T-helper 17 cell (primary cell): ENCODE measurements at places on chromosomes 3 and 15. TPM values are rescaled to one million over a fixed set of nuclear protein-coding genes. Genes with fewer than 3 reads are reported as not detected.

- H3K4me1 ChIP-seq, result peaks cover 45% of the 10 kb centered on the region
- DNase-seq, result no peak
- no peak overlapping the region for H3K4me3 ChIP-seq
- H3K36me3 ChIP-seq, result no peaks in the 10 kb centered on the region
These were observed 4.4 kb downstream of the KCTD6 start for GRCh38 chr3:58496206-58496857.

DNA sequence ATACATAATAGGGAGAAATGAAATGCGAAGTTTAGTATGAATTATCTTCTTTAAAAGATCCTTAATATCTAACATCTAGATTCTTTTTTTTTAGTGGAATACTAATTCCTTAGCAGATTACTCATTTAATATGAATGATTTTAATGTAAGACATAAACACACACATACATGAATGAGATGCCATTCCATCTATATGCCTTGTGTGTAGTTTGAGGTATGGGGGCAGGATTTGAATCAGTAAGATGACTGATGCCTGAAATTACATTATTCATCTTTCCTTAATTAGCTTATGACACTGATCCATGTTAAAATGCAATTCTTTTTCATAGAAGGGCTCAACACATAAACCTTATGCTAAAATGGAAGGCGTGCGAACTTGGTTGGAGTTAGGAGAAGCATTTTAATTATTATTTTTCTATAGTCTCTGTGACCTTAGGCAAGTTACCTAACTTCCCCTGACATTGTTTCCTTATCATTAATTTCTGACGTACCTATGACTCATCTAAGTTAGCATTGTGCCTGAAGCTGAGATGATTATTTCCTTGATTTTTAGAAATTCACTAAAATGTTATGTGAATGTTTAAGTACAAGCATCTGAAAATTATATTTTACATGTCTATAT, 10.8 kb upstream of the BNIP2 start:
- no peaks in the 10 kb centered on the region for H3K36me3 ChIP-seq
- no peaks in the 10 kb centered on the region for H3K27me3 ChIP-seq
- no peaks in the 10 kb centered on the region for H3K4me1 ChIP-seq
- no peak overlapping the region for H3K4me3 ChIP-seq
- DNase-seq, result no peak

DNA sequence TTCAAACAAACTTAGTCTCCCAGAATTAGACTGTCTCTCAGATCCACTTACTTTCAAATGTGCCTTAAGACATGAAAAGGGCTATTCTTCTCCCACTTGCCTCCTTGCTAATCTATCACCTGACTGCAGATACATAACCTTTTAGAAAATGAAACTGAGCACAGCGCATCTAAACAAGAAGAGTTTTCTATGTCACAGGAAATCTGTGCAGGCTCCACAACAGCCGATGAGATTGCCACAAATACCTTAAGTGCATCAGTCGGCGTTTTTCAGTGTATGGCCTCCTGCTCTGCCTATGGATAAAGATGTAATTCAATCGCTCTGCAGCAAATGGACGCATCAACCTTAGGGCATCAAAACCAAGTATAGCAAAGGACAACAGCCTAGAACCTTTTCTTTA, 544.2 kb downstream of the FOXP1 start:
- H3K36me3 ChIP-seq, result peaks cover 12% of the 10 kb centered on the region
- peak overlapping the region; percentile 41 for H3K4me3 ChIP-seq
- peaks cover 55% of the 10 kb centered on the region for H3K4me1 ChIP-seq
- no peaks in the 10 kb centered on the region for H3K27me3 ChIP-seq
- no peak for DNase-seq

GRCh38 chr3:153210146-153210545, 48.1 kb downstream of the RAP2B start:
- H3K4me1 ChIP-seq, result peaks cover 23% of the 10 kb centered on the region
- peak overlapping the region; percentile 28 for H3K4me3 ChIP-seq
- no peaks in the 10 kb centered on the region for H3K27me3 ChIP-seq
- H3K27ac ChIP-seq, result peak overlapping the region; percentile 86
- peaks cover 3% of the 10 kb centered on the region for H3K36me3 ChIP-seq
- no peak for DNase-seq

DNA sequence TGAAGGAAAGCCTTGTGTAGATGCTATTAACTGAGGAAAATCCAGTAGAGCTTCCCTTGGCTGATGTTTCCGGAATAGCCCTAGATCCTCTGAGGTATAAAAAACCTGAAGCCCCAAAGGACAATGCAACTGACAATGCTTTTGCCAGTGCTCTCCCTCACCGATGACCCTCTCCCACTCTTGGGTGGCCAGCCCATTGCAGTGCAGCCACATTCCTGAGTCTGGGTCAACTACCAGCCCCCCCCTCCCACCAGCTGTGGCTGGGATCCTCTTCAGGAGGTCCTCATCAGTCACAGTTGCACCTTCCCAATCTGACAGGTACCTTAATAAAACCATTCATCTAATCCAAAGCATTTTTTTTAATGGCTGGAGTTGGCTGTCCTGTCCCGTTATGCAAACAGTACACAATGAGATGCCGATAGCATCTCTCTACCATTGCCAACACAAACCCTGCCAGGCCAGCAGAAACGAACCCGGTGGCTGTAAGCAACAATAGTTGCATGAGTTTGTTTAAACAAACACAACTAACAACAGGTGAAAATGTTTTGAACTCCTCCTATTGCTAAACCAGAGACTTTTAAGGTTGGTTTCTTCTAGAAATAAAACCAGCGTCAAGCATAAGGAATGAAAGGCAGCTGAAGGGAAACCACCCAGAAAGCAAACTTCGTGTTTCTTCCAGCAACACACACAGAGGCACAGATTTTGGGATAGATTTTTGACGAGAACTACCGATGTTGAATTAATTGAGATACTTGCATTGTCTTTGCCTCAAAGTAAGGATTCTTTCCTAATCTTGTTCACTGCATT, 128.3 kb upstream of the ARHGEF3 start:
- H3K27ac ChIP-seq, result no peak overlapping the region
- no peak for DNase-seq
- peaks cover 5% of the 10 kb centered on the region for H3K36me3 ChIP-seq
- H3K4me1 ChIP-seq, result peaks cover 41% of the 10 kb centered on the region

- no peak overlapping the region for H3K4me3 ChIP-seq
- no peaks in the 10 kb centered on the region for H3K36me3 ChIP-seq
- DNase-seq, result no peak
- no peaks in the 10 kb centered on the region for H3K4me1 ChIP-seq
These were observed 260.0 kb upstream of the THBS1 start for GRCh38 chr15:39320886-39321285.

GRCh38 chr15:93042691-93043378, 46.2 kb downstream of the RGMA start:
- H3K4me3 ChIP-seq, result no peak overlapping the region
- H3K36me3 ChIP-seq, result peaks cover 2% of the 10 kb centered on the region
- no peak overlapping the region for H3K27ac ChIP-seq
- peaks cover 8% of the 10 kb centered on the region for H3K4me1 ChIP-seq

DNA sequence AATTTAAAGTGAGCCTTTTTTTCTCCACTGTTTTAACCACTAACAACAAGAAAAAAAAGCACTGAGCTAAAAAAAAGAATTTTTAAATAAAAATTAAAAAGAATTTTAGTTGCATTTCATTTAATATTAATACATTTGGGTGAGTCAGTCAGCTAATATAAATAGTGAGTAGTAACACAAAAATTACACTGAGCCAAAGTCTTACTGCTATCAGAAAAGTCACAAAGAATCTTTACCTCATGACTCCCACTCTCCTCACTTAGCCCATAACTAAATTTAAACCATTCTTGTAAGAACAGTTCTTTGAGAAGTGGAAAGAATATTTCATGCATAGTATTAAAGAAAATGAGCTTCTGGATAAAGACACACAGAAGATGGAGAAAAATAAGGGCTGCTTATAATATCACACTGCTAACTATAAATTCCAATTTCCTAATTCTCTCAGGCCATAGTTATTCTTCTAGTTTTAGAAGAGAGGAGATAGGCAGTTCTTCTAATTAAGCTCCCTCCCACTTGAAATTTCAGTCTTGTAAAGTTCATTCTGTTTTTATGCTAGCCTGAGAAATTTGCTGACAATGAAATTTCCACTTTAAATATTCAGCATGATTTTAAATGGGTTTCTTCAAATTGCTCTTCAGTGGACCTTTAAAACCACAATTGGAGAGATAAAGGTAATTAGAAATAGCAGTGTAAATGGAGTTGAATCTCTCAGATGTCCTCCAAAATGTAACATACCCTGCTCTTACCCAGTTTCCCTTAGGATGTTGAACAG, 17.6 kb downstream of the SHQ1 start:
- H3K27me3 ChIP-seq, result no peaks in the 10 kb centered on the region
- DNase-seq, result no peak
- no peak overlapping the region for H3K4me3 ChIP-seq
- H3K36me3 ChIP-seq, result peaks cover 18% of the 10 kb centered on the region

DNA sequence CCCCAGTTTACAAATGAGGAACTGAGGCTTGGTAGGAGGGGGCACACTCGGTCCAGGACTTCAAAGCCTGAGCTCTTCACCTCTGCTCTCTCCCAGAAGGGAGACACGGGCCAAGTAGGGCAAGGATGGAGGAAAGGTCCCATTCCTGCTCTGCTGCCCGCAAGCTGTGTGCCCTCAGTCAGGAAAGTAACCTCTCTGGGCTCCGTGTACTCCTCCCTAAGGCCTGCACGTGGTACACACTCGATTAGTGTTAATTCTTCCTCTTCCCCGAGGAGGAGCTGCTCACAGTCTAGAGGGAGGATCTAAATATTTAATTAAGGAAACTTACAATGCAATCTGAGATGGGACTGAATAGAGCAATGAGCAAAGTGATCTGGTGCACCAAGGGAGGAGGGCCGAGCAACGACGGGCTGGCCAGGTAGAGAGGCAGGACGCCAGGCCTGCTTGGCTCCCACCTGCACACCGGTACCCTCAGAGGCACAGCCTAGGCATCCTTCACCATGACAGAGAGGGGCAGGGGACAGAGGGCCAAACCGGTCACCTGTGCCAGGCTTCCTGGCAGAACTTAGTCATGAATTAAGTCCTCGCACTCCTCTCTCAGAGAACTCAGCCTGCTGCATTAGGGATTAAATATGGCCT, 47.2 kb upstream of the IQSEC1 start:
- peaks cover 13% of the 10 kb centered on the region for H3K27me3 ChIP-seq
- H3K4me1 ChIP-seq, result peaks cover 2% of the 10 kb centered on the region
- DNase-seq, result no peak
- H3K36me3 ChIP-seq, result no peaks in the 10 kb centered on the region
- H3K27ac ChIP-seq, result no peak overlapping the region

GRCh38 chr3:197218210-197218609, 80.2 kb downstream of the DLG1 start:
- peaks cover 28% of the 10 kb centered on the region for H3K4me1 ChIP-seq
- DNase-seq, result no peak

DNA sequence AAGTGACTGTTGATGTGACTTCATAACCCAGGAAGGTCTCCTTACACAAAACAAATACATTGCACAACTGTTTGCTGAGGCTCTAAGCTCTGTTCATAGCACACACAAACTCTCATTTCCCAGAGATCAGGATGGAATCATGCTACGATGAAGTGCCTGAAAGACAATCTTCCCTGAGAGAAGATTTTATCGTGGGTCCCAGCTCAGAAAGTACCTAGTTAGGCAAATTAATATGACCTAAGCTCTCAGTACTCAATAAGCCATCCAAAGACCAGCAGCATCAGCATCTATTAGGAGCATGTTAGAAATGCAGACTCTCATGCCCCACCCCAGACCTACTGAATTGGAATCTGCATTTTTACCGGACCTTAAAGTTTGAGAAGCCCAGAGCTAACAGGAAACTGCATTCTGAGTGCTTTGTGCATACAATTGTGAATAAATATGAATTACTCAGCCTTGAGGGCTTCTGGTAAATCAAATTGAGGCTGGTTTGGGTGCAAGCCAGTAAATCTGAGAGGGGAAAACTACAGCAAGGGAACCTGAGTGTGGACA, 161.5 kb upstream of the C2CD4B start:
- no peaks in the 10 kb centered on the region for H3K36me3 ChIP-seq
- H3K4me3 ChIP-seq, result no peak overlapping the region
- H3K27ac ChIP-seq, result no peak overlapping the region

GRCh38 chr3:105347625-105348302, 18.9 kb upstream of the ALCAM start:
- H3K27ac ChIP-seq, result no peak overlapping the region
- no peak for DNase-seq
- no peak overlapping the region for H3K4me3 ChIP-seq
- no peaks in the 10 kb centered on the region for H3K4me1 ChIP-seq

- peaks cover 45% of the 10 kb centered on the region for H3K4me1 ChIP-seq
- H3K4me3 ChIP-seq, result peak overlapping the region; percentile 15
- DNase-seq, result no peak
- peaks cover 3% of the 10 kb centered on the region for H3K36me3 ChIP-seq
These were observed 42.0 kb downstream of the THBS1 start for GRCh38 chr15:39622660-39623516.

DNA sequence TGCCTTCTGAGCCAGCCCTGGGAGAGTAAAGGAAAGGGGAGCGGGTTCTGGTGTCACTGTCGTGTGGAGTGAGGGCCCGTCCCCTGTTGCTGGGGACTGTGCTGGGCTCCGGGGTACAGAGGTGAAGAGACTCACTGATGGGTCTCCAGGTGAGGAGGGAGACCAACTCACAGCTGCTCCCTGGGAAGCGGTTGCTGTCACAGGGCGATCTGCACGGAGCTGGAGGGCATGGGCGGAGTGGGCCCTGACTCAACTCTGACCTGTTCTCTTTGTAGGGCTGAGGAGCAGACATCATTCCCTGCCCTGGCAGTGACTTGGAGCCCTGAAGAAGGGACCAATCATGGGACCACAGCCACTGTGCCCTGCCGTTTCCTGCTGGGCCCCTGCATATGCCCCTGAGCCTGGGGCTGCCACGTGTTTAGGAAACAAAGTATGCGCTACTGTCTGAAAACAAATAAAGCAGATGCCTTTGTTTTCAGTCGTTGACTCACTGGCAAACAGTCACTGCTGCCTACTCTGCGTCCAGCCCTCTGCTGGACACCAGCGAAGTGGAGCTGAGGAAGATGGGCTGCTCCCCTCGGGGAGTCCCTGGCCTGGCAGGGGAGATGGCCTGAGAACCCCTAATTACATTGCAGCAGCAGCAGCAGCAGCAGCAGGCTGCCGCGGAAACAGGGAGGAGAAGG, 22.9 kb upstream of the PLXNA1 start:
- H3K36me3 ChIP-seq, result no peaks in the 10 kb centered on the region
- H3K27me3 ChIP-seq, result no peaks in the 10 kb centered on the region
- DNase-seq, result no peak

COL8A1 gene
- total RNA-seq, result not detected

SCAANT1 gene
- not detected for total RNA-seq

GOLGA8Q gene
- not detected for total RNA-seq

C3orf20 gene
- 0.12 TPM for total RNA-seq

PGBD4 gene
- 2.8 TPM for total RNA-seq

GOLGA6B gene
- total RNA-seq, result not detected

EAF2 gene
- 7.6 TPM for total RNA-seq

CAMP gene
- not detected for total RNA-seq

LRRC31 gene
- total RNA-seq, result not detected

C3orf33 gene
- 2.1 TPM for total RNA-seq
